Fibroblast of villous mesenchyme (primary cell): ENCODE measurements at places on chromosomes 3 and 15. TPM values are rescaled to one million over a fixed set of nuclear protein-coding genes. Genes with fewer than 3 reads are reported as not detected.

LRRN1 gene
- under 0.01 TPM in 2 replicates for total RNA-seq

GRIP2 gene
- total RNA-seq, result 0.64 and 1.7 TPM in 2 replicates

NEK10 gene
- 1.9 and 6.9 TPM in 2 replicates for total RNA-seq

RTP1 gene
- not detected in 2 replicates for total RNA-seq

ACVR2B gene
- 1.3 and 1.9 TPM in 2 replicates for total RNA-seq

AGBL1 gene
- total RNA-seq, result not detected in 2 replicates

GPR62 gene
- under 0.01 TPM in 1 of 2 replicates, not detected in the other for total RNA-seq

AMT gene
- total RNA-seq, result 1.3 and 1.7 TPM in 2 replicates

GRM7 gene
- not detected in 2 replicates for total RNA-seq

TMC3 gene
- not detected in 2 replicates for total RNA-seq

ACKR2 gene
- total RNA-seq, result under 0.01 TPM in 1 of 2 replicates, not detected in the other

CTXND1 gene
- not detected in 2 replicates for total RNA-seq

SSR3 gene
- total RNA-seq, result 341 and 446 TPM in 2 replicates

CELSR3 gene
- total RNA-seq, result 1.6 and 1.7 TPM in 2 replicates

RTP3 gene
- 0.43 TPM in 1 of 2 replicates, not detected in the other for total RNA-seq

TGM5 gene
- not detected in 2 replicates for total RNA-seq

SEMA7A gene
- 16.8 and 24.6 TPM in 2 replicates for total RNA-seq

CHRD gene
- 1.7 and 3.5 TPM in 2 replicates for total RNA-seq

DGKG gene
- total RNA-seq, result under 0.01 and 0.32 TPM in 2 replicates

RASL12 gene
- total RNA-seq, result under 0.01 and 2.9 TPM in 2 replicates

CLDN18 gene
- total RNA-seq, result not detected in 2 replicates

PPIB gene
- total RNA-seq, result 654 and 959 TPM in 2 replicates

BCHE gene
- 1.6 and 2.6 TPM in 2 replicates for total RNA-seq

GPR171 gene
- total RNA-seq, result not detected in 2 replicates

P2RY14 gene
- total RNA-seq, result not detected in 2 replicates

ACSBG1 gene
- total RNA-seq, result under 0.01 TPM in 1 of 2 replicates, not detected in the other

RCCD1 gene
- total RNA-seq, result 12.9 and 14.7 TPM in 2 replicates

CALML4 gene
- total RNA-seq, result 1.7 and 1.9 TPM in 2 replicates

UNC13C gene
- total RNA-seq, result not detected in 2 replicates

SMCO1 gene
- under 0.01 TPM in 1 of 2 replicates, not detected in the other for total RNA-seq

KCNMB2 gene
- under 0.01 TPM in 1 of 2 replicates, not detected in the other for total RNA-seq

LRRC31 gene
- total RNA-seq, result not detected in 2 replicates

GOLGA6L10 gene
- 2.2 and 2.9 TPM in 2 replicates for total RNA-seq

P3H2 gene
- total RNA-seq, result 21.9 and 51.8 TPM in 2 replicates

GPR149 gene
- not detected in 2 replicates for total RNA-seq

CCDC13 gene
- 0.43 and 0.64 TPM in 2 replicates for total RNA-seq

TM4SF18 gene
- 0.32 TPM in 1 of 2 replicates, not detected in the other for total RNA-seq

CAV3 gene
- total RNA-seq, result not detected in 2 replicates

B3GALNT1 gene
- total RNA-seq, result 15.1 and 17.7 TPM in 2 replicates

MESP1 gene
- under 0.01 TPM in 2 replicates for total RNA-seq
